NCI-H446 treated with DMSO at 0.1 percent for 48 hours (cell line): ENCODE measurements at places on chromosomes 2 and 18.

DNA sequence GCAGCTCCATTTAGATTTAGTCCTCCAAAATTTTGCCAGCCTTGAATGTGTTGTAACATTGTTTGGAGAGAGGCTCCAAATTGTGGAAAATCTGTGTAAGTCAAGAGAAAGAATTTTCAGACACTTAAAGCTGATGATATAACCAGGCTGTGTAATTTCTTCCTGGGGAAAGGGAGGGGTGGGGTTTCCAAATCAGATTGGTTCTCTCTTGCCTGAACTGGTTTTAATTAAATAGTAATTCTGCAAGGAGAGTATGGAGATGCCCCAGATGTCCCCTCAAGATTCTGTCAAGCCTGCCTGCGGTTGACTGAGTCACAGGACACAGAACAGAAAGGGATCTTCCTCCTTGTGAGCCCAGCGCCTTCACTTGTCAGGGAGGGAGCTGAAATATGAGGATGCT, 54.5 kb downstream of the C18orf63 start:
- DNase-seq, result no peak

- DNase-seq, result no peak
These were observed 42.5 kb upstream of the TTC32 start for GRCh38 chr2:19944205-19944845.

DNA sequence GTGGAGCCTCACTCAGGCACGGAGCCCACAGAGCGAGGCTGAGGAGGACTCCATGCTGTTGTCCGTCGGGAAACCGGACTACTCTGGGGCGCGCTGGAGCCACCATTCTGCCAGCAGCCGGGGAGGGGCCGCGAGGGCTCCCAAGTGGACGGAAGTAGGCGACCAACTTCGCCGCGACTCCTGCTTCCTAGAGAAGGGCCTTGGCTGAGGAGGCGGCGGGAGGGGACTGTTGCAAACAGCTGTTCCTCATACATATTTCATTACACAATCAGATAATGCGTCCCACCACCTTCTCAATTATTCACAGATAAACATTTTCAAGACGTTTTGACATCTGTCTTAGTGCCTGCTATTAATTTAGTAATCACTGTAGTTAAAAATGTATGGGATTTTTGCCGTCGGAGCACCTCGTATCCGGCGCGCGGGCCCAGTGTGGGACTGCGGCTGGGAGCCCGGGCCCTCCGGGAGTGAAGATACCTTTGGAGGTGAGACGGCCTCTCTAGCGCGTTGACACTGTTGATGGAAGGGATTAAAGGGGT, 11.7 kb upstream of the SIX3 start:
- DNase-seq, result no peak

GRCh38 chr2:43218702-43219382, 7.6 kb downstream of the ZFP36L2 start:
- DNase-seq, result no peak

GRCh38 chr18:61658431-61658830, 234.4 kb downstream of the RNF152 start:
- no peak for DNase-seq

GRCh38 chr2:29054430-29054829, 19.9 kb downstream of the PCARE start:
- DNase-seq, result no peak

DNA sequence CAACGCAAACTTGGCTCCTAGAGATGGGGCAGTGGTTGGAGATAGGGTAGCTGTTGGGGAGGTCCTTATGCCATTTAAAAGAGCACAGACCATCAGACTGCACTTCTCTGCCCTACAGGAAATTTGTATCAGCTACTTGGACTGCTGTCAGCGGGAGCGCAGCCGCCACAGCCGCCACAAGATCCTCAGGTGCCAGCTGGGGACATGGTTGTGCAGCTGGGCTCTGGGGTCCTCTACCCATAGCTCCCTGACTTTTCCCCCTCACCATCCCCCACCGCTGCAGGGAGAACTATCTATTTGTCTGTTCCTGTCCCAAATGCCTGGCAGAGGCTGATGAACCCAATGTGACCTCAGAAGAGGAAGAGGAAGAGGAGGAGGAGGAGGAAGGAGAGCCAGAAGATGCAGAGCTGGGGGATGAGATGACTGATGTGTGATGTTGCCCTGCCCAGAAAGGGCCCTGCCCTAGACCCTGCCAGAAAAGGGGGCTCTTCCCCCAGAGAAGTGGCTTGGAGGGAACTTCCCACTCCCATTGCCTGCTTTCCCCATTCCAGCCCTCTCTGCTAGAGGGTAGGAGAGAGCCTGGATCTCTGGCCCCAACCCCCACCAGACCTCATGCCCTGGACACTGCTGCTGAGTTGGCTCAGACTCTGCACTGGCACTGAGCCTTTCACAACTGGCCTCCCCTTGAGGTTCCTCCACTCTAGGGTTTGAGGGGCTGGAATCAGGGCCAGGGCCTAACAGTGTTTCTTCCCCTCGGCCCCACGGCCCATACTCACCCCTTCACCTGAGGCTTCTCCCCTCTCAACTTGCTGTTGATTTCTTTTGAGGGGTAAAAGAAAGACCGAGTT, 7.3 kb downstream of the PRADC1 start:
- no peak for DNase-seq

GRCh38 chr2:171008550-171009205, 79.6 kb downstream of the GORASP2 start:
- DNase-seq, result no peak

GRCh38 chr2:175929850-175930249, 72.2 kb downstream of the LNPK start:
- DNase-seq, result no peak

DNA sequence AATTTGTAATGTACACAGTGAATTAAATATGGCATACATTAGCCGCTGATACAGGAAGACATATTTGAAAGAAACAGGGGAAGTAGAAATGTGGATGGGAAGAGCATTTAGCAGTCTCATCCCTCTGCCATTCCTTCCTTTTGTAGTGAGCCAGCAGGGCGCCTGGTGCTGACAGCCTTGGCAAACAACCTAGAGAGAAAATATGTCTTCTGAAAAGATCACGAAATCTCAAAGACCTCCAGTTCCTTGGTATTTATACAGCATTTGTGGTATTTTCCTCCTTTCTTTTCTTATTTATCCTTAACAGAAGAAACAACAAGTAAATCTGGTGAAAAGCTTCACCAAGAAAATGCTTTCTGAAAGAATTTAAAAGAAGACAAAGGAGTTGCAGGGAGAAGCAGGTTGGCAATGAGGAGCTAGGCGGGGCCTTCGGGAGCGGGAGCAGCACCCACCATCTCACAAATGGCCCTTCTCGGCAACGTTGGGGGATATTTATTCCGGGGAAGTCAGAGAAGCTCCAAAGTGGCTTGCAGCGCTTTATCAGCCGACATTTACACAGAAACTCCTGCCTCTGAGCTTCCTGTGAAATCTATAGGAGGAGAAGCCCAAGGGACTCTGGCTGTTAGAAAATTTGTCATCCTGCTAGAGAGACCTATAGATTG, 406.1 kb upstream of the NRP2 start:
- no peak for DNase-seq

DNA sequence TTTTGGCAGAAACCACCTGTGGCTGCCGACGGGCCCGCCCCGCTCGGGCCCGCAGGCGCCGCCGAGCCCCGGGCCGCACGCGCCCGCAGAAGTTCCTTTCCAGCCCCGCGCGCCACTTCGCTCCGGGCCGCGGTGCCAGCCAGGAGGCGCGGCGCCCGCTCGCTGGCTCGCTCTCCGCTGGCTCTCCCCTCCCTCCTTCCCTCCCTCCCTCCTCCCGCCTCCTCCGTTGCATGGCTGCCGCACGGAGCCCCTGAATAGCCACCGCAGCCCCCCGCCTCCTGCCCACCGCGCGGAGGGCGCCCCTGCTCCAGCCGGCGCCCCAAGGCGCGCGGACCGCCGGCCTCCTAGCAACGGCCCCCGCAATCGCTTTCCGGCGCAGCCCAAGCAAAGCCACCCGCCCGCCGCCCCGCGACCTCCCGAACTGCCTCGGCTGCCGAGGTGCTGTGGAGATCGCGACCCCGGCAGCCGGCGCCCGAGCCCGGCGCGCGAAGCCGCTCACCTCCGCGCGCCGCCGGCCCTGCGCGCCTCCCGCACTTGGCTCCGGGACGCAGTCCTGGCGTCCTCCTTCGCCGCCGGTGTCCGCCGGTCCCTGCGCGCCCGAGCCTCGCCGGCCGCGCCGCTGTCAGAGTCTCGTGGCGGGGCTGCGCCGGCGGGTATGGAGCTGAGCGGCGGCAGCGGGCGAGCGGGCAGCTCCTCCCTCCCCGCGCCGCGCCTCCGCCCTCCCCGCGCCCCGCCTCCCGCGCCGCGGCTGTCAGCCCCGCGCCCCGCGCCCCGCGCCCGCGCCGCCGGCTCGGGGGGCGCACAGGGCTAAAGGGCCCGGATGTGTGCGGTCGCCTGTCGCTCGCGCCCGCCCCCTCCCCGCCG, at the start of gene ZBTB7C:
ZBTB7C (minus strand) TSS at position 657 of the 864 bp plus-strand sequence.
- DNase-seq, result no peak

GRCh38 chr18:31783059-31783458, 22.4 kb upstream of the SLC25A52 start:
- no peak for DNase-seq

DNA sequence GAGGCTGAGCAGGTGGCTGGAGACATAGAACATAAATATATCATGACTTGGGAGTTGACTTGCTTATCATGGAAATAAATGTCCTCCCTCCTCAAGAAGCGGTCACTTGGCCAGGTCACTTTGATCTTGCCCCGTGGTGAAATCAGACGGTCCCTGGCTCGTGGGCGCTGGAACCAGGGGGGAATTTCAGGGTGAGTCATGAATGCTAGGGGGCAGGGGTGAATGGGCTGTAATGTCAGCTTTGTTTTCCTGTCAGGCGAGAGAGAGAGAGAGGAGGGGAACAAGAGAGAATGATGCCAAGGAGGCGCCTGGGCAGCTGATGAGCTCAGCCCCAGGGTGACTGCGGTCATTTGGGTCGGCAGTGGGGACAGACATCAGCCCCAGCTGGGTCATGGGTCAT, 47.7 kb downstream of the RRM2 start:
- DNase-seq, result no peak

GRCh38 chr2:76445880-76446279, 735.2 kb upstream of the GCFC2 start:
- DNase-seq, result no peak

DNA sequence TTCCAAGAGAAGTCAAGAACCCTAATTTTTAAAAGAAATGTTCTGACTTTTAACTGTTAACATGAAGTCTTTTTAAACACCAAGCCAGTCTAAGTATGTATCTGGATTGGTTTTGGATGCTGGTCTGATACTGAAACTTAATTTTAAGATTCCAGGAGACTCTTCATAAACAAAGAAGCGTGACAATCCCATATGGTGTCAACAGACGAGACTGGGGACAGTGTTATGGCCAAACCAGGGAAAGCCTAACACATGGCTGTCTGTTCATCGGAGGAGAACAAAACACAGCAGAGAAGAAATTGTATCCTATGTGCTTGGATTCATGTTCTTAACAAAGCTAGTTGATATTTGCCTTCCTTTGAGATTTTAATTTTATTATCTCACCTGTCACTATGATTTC, 80.5 kb upstream of the UPP2 start:
- no peak for DNase-seq

DNA sequence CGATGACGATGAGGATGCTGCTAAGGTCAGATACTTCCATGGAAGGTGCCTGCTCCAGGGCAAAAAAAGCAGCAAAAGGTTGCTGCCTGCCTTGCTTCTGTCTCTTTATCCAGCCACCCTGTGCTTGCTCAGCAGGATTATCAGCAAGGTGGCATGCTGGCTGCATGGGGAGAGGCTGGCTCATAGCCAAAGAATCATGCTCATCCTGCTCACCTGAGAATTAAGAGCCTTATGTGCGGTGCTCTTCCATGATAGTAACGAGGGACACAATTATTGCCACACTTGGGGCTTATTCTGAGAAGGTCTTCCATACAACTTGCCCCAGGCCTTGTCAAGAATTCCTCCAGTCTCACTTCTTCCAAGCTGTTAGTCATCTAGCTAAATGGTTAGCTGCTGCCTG, 60.4 kb upstream of the SEC11C start:
- DNase-seq, result no peak

DNA sequence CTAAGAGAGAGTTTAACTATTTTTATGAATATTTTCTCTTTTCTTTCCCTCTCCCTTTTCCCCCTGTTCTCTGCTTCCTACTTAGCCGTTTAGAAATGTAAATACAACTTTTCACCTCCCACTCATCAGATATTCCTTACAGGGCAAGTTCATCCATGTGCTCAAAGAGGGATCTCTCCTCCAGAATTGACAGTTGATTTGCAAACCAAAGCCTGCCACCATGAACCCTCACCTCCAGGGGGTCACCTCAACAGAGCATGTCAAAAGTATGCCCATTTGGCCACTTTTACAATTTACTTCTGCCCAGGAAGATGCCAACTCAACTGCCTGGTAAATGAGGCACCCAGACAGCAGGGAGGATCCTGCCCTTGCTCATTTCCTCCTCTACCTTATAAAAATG, 149.2 kb upstream of the GYPC start:
- no peak for DNase-seq

DNA sequence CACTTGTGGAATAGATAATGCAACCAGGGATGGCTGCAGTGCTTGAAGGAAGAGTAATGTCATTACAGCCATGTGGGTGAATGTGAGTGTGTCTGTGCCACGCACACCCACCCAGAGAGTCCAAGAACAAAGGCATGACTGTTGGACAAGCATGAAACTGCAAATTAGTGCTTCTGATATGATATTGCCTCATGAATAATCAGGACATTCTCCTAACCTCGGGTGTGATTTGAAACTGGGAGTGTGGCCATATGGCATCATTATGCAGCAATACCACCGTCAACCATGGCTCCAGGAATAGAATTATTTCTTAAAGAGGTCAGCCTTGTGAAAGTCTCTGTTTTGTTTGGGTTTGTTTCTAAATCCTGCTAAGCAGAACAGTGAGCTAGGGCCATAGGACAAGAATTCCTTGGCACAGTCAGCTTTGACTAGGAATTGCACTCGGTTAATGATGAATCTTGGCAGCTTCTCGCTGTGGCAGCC, 678.0 kb upstream of the RAB6C start:
- no peak for DNase-seq

DNA sequence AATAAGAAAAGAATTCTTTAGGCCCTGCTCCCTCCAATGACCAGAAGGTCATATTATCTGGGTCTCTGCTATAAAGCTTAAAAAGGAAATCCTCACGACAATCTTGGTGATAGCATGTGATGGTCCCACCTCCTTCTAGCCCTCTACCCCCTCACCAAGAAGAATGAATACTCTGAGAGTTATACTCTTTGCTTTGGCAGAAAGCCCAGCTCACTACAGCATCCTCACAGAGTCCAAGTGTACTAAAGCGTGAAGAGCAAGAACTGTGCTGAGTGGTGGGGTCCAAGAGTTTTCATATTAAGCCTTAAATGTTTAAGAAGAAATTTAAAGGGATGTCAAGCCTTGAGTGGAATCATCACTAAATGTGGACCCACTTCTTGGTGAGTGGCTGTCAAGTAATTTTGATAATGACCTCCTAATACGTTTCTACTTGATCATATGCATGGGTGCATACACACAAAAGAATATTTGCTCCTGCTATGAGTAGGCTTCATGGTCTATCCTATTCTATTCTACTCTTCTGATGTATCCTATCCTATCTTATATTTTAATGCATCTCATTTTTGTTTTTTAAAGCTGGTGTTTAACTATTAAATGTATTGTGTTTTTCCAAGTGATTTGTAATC, 16.5 kb upstream of the SERPINB7 start:
- DNase-seq, result no peak
